Articular chondrocyte of knee joint (primary cell): ENCODE measurements at places on chromosomes 4 and X. TPM values are rescaled to one million over a fixed set of nuclear protein-coding genes. Genes with fewer than 3 reads are reported as not detected.

The ADGRG4 gene
- 0.86 and 1.2 TPM in 2 replicates for total RNA-seq

The FHIP1A gene
- total RNA-seq = 1.3 and 2.7 TPM in 2 replicates

The UGT2B15 gene
- total RNA-seq = not detected in 2 replicates

The NUDT10 gene
- 3.7 and 4.3 TPM in 2 replicates for total RNA-seq

The PRDM5 gene
- 26.9 and 31.5 TPM in 2 replicates for total RNA-seq

The CABS1 gene
- not detected in 2 replicates for total RNA-seq

The ZNF141 gene
- total RNA-seq = 20.0 and 20.8 TPM in 2 replicates

The CHIC1 gene
- total RNA-seq = 15.9 and 21.2 TPM in 2 replicates

The SFRP2 gene
- 0.11 TPM in 1 of 2 replicates, not detected in the other for total RNA-seq

The MAGEB1 gene
- total RNA-seq = not detected in 2 replicates

The SLC10A6 gene
- 0.11 TPM in 1 of 2 replicates, not detected in the other for total RNA-seq

The HERC5 gene
- 1.3 and 2.9 TPM in 2 replicates for total RNA-seq

The FDCSP gene
- total RNA-seq = not detected in 2 replicates

The CORIN gene
- 0.32 and 0.52 TPM in 2 replicates for total RNA-seq

The EDA2R gene
- total RNA-seq = 5.6 and 14.4 TPM in 2 replicates

The AKAP4 gene
- total RNA-seq = not detected in 2 replicates

The CRMP1 gene
- total RNA-seq = under 0.01 and 0.11 TPM in 2 replicates

The MAGEA10 gene
- total RNA-seq = not detected in 2 replicates

The RAB41 gene
- not detected in 2 replicates for total RNA-seq

The NSG1 gene
- total RNA-seq = 0.22 TPM in 1 of 2 replicates, not detected in the other

The UGT2B17 gene
- not detected in 2 replicates for total RNA-seq

The TASL gene
- not detected in 2 replicates for total RNA-seq

The PRSS12 gene
- 0.76 TPM in 1 of 2 replicates, not detected in the other for total RNA-seq

The NKAP gene
- total RNA-seq = 5.2 and 5.4 TPM in 2 replicates

The GYG2 gene
- 1.5 and 3.8 TPM in 2 replicates for total RNA-seq

The TBL1X gene
- total RNA-seq = 18.6 and 22.7 TPM in 2 replicates

The RASGEF1B gene
- total RNA-seq = 1.2 and 1.7 TPM in 2 replicates

The GBA3 gene
- 0.26 TPM in 1 of 2 replicates, not detected in the other for total RNA-seq

The SUPT20HL1 gene
- 0.13 and 0.22 TPM in 2 replicates for total RNA-seq

The SCOC gene
- 76.4 and 91.7 TPM in 2 replicates for total RNA-seq

The DMRTC1B gene
- not detected in 2 replicates for total RNA-seq
